Natural killer cell (primary cell): ENCODE measurements at places on chromosomes 11 and 22. TPM values are rescaled to one million over a fixed set of nuclear protein-coding genes. Genes with fewer than 3 reads are reported as not detected.

OR51B5 gene
- total RNA-seq, result not detected

CD3E gene
- 31.6 TPM for total RNA-seq

SMTNL1 gene
- not detected for total RNA-seq

MAP4K2 gene
- total RNA-seq, result 40.6 TPM

UBASH3B gene
- total RNA-seq, result 28.7 TPM

TTC38 gene
- 312 TPM for total RNA-seq

LMNTD2 gene
- 5.0 TPM for total RNA-seq

GPHA2 gene
- total RNA-seq, result not detected

TSKU gene
- total RNA-seq, result not detected

- no peaks in the 10 kb centered on the region for H3K36me3 ChIP-seq
- H3K4me3 ChIP-seq, result no peak overlapping the region
- no peak for DNase-seq
- no peak overlapping the region for H3K27ac ChIP-seq
- H3K4me1 ChIP-seq, result no peaks in the 10 kb centered on the region
- H3K27me3 ChIP-seq, result no peaks in the 10 kb centered on the region
Observed at GRCh38 chr11:92129811-92130210, 94.8 kb upstream of the FAT3 start.

GRCh38 chr11:66243782-66244535 lies 24.5 kb upstream of the RAB1B start:
- no peak for DNase-seq
- H3K36me3 ChIP-seq, result peaks cover 54% of the 10 kb centered on the region
- no peak overlapping the region for H3K27ac ChIP-seq
- H3K4me3 ChIP-seq, result no peak overlapping the region

GRCh38 chr11:3123305-3123704 lies 41.8 kb downstream of the OSBPL5 start:
- peaks cover 47% of the 10 kb centered on the region for H3K4me1 ChIP-seq
- no peak overlapping the region for H3K4me3 ChIP-seq

DNA sequence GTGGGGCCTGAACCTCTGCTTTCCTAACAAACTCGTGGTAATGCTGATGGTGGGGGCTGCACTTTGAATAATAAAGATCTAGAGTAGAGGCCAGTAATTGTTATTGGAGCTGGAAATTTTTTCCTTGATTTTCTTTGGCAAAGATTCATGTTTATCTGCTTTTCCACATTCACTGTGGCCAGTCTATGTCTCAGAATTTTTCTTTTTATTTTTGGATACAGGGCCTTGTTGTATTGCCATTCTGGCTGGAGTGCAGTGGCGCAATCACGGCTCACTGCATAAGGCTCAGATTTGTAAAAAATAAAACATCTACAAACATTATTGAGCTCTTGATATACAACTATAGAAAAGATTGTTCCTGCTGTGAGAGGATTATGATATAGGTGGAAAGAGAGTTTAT lies 1.6 kb downstream of the TMEM135 start:
- H3K36me3 ChIP-seq, result peaks cover 5% of the 10 kb centered on the region
- H3K27ac ChIP-seq, result no peak overlapping the region
- no peaks in the 10 kb centered on the region for H3K27me3 ChIP-seq
- no peak overlapping the region for H3K4me3 ChIP-seq

GRCh38 chr22:30212996-30213441 lies 33.5 kb downstream of the LIF start:
- no peaks in the 10 kb centered on the region for H3K36me3 ChIP-seq
- H3K4me1 ChIP-seq, result peaks cover 31% of the 10 kb centered on the region
- no peak overlapping the region for H3K27ac ChIP-seq
- no peak overlapping the region for H3K4me3 ChIP-seq

DNA sequence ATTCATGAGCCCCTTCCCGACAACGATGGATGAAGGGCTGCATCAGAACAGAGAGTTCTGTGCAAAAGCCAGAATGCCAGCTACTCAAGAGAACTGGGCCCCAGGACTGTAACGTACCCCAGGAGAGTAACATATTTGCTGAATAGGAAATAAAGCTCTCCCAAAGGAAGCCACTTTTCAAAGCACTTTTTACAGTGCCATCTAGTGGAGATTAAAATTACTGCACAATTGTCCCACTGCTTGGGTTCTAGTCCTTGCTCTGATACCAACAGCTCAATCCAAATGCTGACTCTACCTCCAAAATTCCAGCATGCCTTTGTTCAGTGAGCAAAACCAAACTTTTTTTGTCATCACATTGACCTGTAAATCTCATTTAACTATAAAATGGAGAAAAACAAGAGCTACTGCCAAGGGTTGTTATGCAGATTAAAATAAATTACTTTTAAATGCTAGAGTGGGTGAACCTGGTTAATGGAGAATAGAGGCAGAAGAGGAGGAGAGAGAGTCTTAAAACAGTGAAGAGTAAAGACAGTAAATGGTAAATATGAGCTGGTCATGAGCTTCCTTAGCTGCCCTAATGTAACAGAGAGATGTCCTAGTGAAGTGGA lies 87.6 kb upstream of the FSHB start:
- H3K27me3 ChIP-seq, result no peaks in the 10 kb centered on the region
- H3K27ac ChIP-seq, result no peak overlapping the region
- no peak overlapping the region for H3K4me3 ChIP-seq
- peak; percentile 25 for DNase-seq

GRCh38 chr11:19258641-19259230 lies 18.0 kb upstream of the E2F8 start:
- H3K27me3 ChIP-seq, result no peaks in the 10 kb centered on the region
- no peak for DNase-seq
- no peaks in the 10 kb centered on the region for H3K36me3 ChIP-seq
- no peak overlapping the region for H3K27ac ChIP-seq

GRCh38 chr22:46577368-46578249 lies 40.2 kb upstream of the CELSR1 start:
- peak overlapping the region; percentile 59 for H3K4me3 ChIP-seq
- H3K4me1 ChIP-seq, result peaks cover 59% of the 10 kb centered on the region
- no peaks in the 10 kb centered on the region for H3K27me3 ChIP-seq

GRCh38 chr22:39967103-39967829 lies 7.1 kb downstream of the TMA7B start:
- peaks cover 12% of the 10 kb centered on the region for H3K4me1 ChIP-seq
- peaks cover 85% of the 10 kb centered on the region for H3K36me3 ChIP-seq
- no peak for DNase-seq
- no peaks in the 10 kb centered on the region for H3K27me3 ChIP-seq
- H3K27ac ChIP-seq, result no peak overlapping the region
- H3K4me3 ChIP-seq, result no peak overlapping the region

DNA sequence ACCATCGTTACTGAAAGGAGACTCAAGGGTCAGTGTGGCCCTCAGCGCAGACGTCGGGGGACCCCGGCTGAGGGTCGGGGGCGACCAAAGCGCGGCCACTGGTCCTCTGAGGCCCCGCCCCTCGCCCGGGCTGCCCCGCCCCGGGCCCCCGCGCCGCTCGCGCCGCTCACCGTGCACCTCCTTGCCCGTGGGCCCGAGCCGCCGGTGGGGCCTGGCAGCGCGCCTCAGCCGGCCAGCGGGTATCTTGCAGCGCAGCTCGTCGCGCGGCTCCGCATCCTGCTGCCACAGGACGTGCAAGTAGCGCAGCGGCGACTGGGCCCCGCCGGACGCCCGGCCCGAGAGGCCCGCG lies 419 bp downstream of the ANKRD54 start:
- peaks cover 7% of the 10 kb centered on the region for H3K36me3 ChIP-seq
- no peak for DNase-seq
- H3K27me3 ChIP-seq, result no peaks in the 10 kb centered on the region
- peaks cover 21% of the 10 kb centered on the region for H3K4me1 ChIP-seq

GRCh38 chr11:103902994-103903393 lies 133.4 kb upstream of the DDI1 start:
- H3K4me3 ChIP-seq, result no peak overlapping the region
- no peak for DNase-seq
- no peaks in the 10 kb centered on the region for H3K27me3 ChIP-seq
- H3K36me3 ChIP-seq, result no peaks in the 10 kb centered on the region

DNA sequence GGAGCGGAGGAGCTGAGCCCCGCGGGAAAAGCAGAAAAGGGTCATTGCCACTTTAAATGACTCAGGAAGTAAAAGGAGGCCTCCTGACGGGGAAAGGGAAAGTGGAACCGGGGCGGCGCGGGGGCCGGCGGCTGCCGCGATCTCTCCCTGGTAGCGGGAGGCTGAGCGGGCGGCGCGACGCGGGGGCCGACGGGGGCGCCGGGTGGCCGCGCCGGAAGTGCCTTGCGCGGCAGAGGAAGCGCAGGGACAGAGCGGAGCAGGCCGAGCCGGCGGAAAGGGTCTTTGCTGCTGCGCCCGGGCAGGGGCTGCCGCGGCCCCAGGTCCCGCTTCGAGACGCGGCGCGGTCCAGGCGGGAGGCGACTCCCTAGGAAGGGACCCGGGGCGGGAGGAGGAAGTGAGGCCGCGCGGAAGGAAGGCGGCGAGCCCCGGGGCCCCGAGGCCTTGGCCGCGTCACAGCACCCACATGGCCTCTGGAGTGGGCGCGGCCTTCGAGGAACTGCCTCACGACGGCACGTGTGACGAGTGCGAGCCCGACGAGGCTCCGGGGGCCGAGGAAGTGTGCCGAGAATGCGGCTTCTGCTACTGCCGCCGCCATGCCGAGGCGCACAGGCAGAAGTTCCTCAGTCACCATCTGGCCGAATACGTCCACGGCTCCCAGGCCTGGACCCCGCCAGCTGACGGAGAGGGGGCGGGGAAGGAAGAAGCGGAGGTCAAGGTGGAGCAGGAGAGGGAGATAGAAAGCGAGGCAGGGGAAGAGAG lies at the start of gene TRIM44:
TSS of gene TRIM44 (plus strand) at position 127 of the 759 bp plus-strand sequence. CDS start at position 464, 337 bp downstream.
- peak within 1 kb of the TSS; percentile 84 for H3K4me3 ChIP-seq
- H3K36me3 ChIP-seq, result no peaks in the 10 kb centered on the region
- peaks cover 5% of the 10 kb centered on the region for H3K27me3 ChIP-seq

- H3K27ac ChIP-seq, result no peak overlapping the region
- no peak for DNase-seq
- no peaks in the 10 kb centered on the region for H3K36me3 ChIP-seq
- peaks cover 17% of the 10 kb centered on the region for H3K27me3 ChIP-seq
- peaks cover 5% of the 10 kb centered on the region for H3K4me1 ChIP-seq
Observed at GRCh38 chr11:12724301-12725054, 50.3 kb downstream of the TEAD1 start.

DNA sequence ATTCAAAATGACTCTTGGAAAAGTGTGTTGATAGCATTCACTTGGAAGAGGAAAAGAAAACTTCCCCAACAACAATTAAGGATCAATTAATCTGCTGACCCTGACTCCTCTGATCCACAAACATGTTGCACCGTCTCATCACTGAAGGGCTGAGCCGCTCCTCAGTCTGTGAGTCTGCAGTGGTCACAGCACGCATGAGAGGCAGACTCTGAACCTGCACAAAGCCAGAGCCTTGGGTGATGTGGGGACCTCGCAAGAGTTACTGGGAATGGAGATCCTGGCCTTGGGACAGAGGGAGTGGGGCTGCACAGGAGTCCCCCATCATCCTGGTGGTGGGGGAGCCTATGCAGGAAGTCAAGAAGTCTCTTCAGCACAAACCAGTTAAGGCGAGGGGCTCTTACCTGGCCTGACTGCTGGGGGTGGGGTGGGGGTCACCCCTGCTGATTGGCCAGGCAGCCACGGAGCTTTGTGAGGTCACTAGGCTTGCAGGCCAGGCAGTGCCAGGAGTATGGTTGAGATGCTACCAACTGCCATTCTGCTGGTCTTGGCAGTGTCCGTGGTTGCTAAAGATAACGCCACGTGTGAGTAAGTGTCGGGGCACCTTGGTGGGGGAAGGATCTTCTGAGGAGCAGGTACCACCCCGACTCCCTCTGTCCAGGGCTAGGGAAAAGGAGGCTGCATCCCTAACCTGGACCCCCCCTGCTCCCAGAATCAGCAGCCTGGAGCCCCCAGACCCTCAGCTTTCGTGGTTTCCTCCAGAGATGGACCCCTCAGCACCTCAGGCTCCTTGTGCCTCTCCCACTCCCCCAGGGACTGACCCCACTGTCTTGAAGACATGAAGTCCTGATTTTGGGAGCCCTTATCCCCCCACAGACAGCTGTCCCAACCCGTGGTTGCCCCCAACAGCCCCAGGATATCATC lies at the start of gene ACR:
TSS of gene ACR (plus strand) at position 477 of the 921 bp plus-strand sequence. CDS start at position 509, 32 bp downstream.
- no peaks in the 10 kb centered on the region for H3K4me1 ChIP-seq
- no peaks in the 10 kb centered on the region for H3K27me3 ChIP-seq
- no peak within 1 kb of the TSS for H3K4me3 ChIP-seq
- no peak within 1 kb of the TSS for H3K27ac ChIP-seq

DNA sequence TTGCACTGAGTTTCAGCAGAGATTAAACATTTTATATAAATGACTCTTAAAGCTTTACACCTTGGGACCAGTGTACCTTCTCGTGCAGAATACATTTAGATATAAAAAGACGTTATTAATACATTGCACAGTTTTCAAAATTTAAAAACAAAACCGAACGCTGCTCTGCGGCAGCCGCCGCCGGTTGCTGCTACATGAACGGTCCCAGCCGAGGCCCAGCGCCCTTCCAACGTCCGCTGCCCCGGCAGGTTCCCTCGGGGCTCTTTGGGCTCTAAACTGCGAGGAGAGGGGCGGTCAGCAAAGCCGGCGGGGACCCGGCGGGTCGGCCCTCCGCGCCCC lies 2.0 kb downstream of the CDKN1C start:
- no peak overlapping the region for H3K4me3 ChIP-seq
- DNase-seq, result no peak
- peaks cover 8% of the 10 kb centered on the region for H3K27me3 ChIP-seq
- no peak overlapping the region for H3K27ac ChIP-seq
- peaks cover 18% of the 10 kb centered on the region for H3K4me1 ChIP-seq
- H3K36me3 ChIP-seq, result no peaks in the 10 kb centered on the region

DNA sequence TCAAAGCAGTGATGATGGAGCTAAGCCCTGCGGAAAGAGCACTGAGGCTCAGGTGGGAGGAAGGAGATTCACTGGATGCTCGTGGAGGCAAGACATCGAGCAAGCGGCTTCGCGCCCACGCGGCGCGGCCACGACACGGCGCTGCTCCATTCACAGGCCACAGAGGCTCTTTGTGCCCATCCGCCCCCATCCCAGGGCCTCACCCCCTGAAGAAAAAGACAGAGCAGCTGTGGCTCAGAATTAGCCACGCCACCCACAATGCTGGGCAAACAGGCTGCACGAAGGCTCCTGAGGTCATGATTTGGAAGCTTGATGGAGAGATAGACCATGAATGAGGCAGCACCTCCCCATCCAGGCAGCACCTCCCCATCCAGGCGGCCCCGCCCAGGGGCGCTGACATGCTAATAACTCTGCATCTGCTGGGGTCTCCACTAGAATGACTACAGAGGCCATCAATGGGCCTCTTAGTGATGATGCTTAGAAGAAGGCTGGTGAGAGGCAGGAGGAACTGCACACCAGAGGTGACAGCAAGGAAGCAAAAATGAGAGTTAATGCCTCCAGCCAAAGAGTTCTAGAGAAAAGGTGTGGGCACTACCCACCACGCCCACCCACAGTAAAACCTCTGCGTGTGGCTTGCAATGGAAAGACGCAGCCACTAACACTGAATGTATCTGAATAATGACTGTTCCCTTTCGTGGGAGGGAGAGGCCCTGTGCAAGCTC lies 43.5 kb downstream of the MYH9 start:
- H3K27ac ChIP-seq, result peak overlapping the region; percentile 9
- H3K36me3 ChIP-seq, result peaks cover 75% of the 10 kb centered on the region
- H3K27me3 ChIP-seq, result no peaks in the 10 kb centered on the region
- no peak overlapping the region for H3K4me3 ChIP-seq
- DNase-seq, result no peak
- H3K4me1 ChIP-seq, result peaks cover 37% of the 10 kb centered on the region

- no peaks in the 10 kb centered on the region for H3K4me1 ChIP-seq
- H3K36me3 ChIP-seq, result no peaks in the 10 kb centered on the region
- no peak overlapping the region for H3K27ac ChIP-seq
- H3K4me3 ChIP-seq, result no peak overlapping the region
Observed at GRCh38 chr11:98531576-98531975, 489.2 kb upstream of the CNTN5 start.
